Activated T-helper 1 cell treated with anti-CD3 and anti-CD28 coated beads, Interleukin-2, amount 50 U/mL, for 16 hours (primary cell): ENCODE measurements at places on chromosomes 3 and 15.

GRCh38 chr3:31653464-31653863, 120.7 kb downstream of the STT3B start:
- no peak for DNase-seq

- no peak for DNase-seq
These were observed 61.5 kb upstream of the ULK4 start for GRCh38 chr3:42023380-42023779.

DNA sequence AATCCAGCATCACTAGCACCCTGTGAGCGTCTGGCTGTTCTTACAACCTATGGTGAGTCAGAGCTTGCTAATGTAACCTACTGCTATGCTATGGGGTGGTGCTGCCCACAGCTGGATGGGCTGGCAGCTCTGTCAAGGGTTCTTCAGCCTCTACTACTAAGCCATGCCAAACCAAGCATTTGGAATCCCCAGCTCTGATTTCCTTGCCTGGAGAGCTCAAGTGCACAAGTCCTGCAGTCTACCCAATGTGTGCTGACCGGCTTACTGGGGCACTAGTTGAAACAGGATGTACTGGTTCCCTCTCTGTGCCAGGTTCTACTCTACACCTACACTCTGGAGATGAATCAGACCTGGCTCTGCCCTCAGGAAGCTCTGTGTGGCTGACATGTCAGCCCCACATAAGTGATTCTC, 4.2 kb downstream of the TEX264 start:
- no peak for DNase-seq

DNA sequence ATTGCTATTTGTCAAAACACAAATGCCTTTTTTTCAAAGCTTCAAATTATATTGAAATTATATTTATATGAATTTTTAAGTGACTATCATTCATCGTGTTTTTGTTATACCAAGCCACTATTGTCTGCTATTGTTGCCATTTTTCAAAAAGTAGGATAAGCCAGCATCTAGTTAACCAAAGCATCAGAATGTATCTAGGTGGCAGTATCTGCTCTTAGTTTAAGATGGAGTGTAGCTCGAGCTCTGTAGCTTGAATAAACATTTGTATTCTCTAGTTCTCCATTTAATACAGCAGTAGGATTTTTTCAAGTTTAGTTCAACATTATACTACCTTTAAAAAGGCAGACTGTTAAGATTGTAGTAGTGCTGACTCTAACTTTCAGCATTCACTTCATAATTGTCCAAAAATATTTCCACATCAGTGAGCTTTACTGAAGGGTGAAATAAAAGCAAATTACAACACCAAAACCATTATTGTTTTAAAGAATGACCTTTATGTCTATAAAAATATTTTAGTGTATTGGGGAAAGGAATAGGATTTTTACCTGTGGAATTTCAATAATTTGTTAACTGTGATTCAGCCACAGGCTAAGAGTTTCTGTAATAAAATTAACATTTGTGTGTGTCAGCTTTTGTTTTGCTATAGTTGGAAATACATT, 19.6 kb upstream of the C15orf61 start:
- DNase-seq, result no peak

GRCh38 chr15:83436513-83437158, 10.5 kb upstream of the SH3GL3 start:
- DNase-seq, result no peak

DNA sequence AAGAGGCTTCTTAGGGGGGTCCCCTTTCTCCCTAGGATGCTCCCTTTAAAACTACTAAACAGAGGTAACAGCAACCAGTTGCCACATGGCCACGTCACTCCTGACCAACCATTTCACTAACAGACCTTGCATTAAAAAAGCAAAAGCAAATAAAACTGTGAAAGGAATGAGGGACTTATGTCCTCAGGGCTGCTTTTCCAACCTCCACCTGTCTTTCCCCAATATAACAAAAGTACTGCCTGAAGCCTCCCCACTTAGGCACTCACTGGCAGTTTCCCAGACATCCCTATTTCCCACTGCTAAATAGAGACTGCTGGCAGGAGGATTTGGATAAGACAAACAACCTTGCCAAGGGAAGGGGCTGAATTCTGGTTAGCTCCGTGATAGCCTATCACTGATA, 130.3 kb downstream of the ATP8B4 start:
- DNase-seq, result no peak

DNA sequence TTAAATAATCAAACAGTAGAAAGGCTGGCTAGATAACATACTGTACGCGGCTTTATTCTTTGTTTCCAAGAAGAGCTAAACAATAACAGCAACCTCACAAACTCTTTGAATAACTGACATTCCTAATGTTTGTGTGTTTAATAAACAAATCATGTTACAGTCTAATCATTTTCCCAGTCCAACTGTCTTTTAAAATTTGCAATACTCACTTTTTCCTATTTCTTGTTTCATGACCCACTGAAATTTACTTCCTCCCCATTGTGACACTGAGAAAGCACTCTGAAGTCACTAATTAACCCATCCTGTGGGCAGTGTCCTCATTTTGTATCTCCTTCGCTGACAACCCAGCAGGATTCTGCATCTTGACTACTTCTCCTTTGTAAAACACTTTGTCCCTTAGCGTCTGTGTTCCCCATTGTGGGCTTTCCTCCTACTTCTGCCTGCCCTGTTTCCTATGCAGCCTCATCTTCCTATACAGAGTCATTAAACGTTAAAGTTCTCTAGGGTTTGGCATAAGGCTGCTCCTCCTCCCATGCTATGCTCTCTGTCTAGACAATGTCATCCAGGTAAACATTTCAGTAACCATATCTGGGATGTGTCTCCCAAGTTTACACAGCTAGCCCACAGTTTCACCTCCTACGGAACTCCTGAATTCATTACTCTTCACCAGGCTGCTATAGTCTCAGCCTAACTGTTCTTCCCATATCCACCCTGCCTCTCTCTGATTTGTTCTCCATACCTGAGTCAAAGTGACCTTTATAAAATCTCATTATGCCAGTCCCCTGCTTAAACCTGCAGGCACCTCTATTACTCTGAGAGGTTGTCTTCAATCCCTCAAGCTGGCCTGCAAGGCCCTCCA, 148.9 kb downstream of the GREM1 start:
- no peak for DNase-seq

GRCh38 chr15:48825075-48825474, 14.2 kb upstream of the CEP152 start:
- no peak for DNase-seq

DNA sequence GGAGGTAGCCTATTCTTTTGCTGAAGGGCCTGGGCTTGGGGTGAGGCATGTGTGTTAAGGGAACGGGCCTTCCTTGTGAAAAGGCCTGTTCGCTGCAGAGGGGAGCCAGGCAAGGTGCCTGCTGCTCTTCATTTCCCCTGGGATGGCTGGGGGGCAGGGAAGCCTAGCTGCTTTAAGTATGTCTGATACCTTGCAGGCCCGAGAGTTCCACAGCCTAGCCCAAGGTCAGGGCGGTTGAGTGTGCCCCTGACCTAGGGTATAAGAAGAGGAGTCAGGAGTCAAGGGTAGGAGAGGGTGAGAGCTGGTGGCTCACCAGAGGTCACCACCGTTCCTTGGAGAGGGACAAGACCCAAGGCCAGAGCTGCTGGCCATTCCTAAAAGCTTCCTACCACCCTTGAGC, 46.6 kb downstream of the UMPS start:
- DNase-seq, result no peak

GRCh38 chr3:128971421-128972100, 22.3 kb downstream of the CFAP92 start:
- DNase-seq, result no peak

- DNase-seq, result no peak
These were observed 5.9 kb upstream of the ABHD10 start for GRCh38 chr3:111972891-111973290.

DNA sequence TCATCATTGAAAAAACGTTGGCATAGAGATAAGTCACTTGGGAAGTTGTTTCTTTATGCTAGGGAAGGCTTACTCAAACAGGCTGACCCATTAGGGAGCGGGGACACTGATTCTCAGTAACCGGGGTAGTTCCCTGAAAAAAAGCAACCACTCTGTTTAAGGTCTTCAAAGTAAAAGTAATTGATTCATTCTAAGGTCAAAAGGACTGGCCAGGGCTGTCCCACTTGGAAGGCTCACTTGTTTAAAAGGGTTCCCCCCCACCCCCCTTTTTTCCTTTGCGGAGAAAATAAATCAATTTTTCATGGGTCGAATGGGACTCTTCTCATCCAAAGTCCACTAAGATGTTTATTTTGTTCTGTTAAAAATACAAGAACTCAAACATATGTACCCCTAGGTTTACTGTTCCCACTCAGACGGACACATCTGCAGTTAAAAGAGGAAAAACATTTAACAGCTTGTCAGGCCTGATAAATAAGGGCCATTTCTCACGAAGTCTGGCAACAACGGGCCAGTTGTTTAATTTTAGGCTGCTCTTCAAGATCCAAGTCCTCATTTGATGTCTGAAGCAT, 53.0 kb downstream of the ARHGEF3 start:
- no peak for DNase-seq

- no peak for DNase-seq
These were observed 28.1 kb downstream of the TEX9 start for GRCh38 chr15:56393277-56393676.

- DNase-seq, result no peak
These were observed 34.7 kb downstream of the GBE1 start for GRCh38 chr3:81726735-81727134.

GRCh38 chr3:140630866-140631265, 47.0 kb upstream of the TRIM42 start:
- no peak for DNase-seq

- DNase-seq, result no peak
These were observed 155.5 kb upstream of the PROK2 start for GRCh38 chr3:71940486-71940885.

GRCh38 chr3:41002104-41002503, 197.2 kb upstream of the CTNNB1 start:
- no peak for DNase-seq

DNA sequence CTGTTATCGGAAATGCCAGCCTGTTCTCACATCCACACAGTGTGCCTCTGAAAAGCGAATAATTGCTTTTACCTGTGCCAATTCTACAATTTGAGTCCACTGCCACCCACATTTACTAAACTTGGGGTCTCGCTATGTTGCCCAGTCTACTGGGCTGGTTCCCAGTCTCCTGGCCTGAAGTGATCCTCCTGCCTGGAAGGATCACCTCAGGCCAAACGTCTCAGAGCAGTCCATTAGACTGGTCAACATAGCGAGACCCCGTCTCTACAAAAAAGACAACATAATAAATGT, 827 bp upstream of the INO80 start:
- no peak for DNase-seq

- DNase-seq, result no peak
These were observed 25.9 kb downstream of the TLE3 start for GRCh38 chr15:70071799-70072198.

- no peak for DNase-seq
These were observed 26.5 kb upstream of the POLR2M start for GRCh38 chr15:57680021-57680420.

DNA sequence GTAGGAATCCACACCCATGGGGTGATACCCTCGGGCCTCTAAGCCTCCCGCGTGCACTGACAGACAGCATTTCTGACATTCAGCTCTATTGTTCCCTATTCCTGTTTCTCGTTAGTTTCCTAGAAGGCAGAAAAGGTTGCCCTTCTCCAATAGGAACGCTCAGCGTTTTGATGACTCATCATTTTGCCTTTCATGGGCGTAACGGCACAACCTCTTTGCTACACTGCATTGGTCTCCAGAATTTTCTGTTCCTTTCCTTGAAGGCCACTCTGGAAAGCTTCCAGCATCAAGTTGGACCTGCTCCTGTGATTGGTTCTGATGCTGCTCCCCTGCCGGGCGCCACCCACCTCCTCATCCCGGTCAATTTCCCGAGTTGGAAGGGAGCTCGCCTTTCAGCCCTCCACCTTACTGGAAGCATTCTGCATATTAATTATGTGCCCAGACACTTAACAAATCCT, 13.0 kb upstream of the TNK2 start:
- DNase-seq, result no peak

DNA sequence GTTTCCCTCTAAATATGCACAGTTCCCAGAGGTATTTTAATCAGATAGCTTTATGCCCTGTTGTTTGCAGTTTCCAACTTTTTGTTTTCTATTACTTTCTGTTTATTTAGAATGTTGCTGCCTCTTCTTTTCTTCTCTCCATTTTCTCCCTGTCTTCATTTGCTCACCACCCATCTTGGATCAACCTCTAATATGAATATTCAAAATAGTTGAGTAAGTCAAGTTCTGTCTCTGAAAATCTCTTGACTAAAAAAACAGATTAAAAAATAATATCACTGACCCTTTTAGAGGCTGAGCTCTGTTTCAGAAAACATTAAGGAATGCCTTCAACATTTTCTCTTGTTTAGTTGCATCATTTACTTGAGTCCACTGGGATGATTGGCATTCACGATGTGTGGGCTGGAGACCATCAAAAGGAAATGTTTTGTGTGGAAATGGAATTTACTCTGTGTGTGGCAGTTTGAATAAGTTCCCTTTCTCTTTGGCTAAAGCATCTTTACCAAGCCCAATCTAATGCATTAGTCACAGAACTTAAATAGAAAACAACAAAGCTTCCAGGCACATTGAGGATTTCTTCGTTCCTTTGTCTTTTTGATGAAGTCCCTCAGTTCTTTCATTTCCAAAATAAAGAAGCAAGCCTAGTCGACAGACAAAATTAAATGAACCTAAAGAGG, 633.9 kb upstream of the TGFBR2 start:
- no peak for DNase-seq

DNA sequence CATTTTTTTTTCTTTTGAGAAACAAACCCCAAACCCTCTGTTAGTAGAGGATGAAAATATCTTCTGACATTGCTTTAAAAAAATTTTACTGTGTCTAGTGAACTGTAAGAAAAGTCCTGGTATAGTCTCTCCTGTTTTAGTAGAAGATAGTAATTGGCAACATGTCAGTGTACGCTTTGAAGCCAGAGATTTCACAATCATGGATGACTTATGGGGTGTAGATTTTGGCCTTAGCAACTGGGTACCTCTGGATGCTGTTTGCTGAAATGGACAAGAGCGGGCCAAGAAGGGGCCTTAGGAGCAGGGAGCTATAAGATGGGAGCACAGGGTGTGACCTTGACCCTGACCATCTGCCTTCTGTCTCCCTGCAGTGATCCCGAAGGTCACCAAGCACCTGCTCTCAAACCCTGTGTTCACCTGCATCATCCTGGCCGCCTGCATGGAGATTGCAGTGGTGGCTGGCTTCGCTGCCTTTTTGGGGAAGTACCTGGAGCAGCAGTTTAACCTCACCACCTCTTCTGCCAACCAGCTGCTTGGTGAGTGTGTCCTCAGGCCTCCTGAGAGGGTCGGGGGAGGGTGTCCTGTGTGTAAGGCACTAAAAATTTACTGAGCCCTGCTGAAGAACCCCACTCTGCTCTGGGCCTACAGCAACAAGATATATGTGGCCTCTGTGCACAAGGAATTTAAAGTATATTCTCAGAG, 266.7 kb downstream of the SLCO3A1 start:
- DNase-seq, result no peak

- DNase-seq, result no peak
These were observed 41.9 kb downstream of the PCOLCE2 start for GRCh38 chr3:142846779-142847577.
